ENCODE measurements at places on chromosomes 16 and 17.

DNA sequence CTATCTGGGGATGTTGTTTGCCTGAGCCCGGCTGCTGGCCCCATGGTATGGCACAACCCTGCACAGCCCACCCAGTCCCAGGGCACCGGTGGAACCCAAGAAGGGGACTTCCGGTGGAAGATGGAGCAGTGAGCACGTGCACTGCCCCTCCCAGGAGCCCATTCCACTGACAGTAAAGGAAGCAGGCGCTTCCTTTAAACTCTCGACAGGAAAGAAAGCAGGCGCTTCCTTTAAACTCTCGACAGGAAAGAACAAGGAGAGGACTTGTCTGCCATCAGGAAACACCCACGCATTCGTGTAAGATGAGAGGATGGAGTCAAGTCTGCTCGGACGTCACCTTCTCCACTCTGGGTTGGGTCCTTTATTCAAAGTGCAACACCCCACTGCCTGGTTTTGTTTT lies 53.7 kb downstream of the IL21R start:
- peak; percentile 26 for DNase-seq

DNA sequence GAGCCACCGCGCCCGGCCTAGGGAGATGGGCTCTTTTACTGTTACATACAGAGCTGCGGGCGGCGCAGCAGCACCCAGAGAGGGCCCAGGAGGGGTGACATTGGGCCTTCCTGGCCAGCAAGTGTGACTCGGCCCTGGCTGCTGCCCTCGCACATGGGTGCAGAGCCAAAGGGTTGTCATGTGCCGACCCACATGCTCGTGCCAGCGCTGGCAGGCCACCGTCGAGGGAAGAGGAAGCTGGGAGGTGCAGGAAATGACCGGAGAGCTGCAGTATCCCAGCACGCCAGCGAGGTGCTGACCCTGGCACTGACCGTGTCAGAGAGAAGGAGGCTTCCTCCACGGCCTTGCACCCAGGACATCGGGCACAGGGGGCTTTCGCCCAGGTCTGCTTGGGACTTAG lies 8.0 kb downstream of the ENDOV start:
- DNase-seq: no peak

- DNase-seq: no peak
These were observed 1084.9 kb upstream of the RBFOX1 start for GRCh38 chr16:6247775-6248174.

DNA sequence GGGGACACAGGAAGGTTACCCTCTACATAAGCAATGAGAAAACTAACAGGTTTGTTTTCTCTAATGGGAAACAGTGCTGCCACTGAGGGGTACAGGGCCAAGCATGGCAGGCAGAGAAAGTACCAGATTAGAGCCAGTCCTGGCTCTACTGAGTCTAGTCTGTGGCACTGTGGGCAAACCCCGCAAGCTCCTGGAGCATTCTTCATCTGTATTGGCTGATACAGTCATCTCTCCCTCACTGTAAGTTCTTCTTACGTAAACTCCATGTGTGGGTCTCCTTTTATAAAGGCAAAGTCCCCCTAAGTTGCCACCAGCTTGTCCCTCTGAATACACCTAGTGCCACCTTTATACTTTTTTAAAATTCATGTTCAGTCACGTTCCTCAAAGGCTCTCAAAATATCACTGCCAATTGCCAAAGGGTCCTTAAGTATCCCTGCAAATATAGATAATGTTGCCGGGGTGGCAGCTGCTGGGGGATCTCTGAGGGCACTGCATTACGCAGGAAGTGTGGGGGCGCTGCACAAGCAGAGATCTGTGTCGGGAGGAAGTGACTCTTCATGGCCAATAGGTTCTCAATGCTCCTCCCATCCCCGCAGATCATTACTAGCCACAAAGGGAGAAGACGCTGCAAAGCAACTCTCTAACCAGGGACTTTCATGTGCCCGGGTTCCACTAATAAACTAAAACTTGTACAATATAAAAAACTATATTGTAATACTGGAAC lies 18.8 kb downstream of the XPO6 start:
- peak; percentile 77 for DNase-seq

- no peak for DNase-seq
These were observed 84.0 kb upstream of the DNAH17 start for GRCh38 chr17:78661093-78661770.

DNA sequence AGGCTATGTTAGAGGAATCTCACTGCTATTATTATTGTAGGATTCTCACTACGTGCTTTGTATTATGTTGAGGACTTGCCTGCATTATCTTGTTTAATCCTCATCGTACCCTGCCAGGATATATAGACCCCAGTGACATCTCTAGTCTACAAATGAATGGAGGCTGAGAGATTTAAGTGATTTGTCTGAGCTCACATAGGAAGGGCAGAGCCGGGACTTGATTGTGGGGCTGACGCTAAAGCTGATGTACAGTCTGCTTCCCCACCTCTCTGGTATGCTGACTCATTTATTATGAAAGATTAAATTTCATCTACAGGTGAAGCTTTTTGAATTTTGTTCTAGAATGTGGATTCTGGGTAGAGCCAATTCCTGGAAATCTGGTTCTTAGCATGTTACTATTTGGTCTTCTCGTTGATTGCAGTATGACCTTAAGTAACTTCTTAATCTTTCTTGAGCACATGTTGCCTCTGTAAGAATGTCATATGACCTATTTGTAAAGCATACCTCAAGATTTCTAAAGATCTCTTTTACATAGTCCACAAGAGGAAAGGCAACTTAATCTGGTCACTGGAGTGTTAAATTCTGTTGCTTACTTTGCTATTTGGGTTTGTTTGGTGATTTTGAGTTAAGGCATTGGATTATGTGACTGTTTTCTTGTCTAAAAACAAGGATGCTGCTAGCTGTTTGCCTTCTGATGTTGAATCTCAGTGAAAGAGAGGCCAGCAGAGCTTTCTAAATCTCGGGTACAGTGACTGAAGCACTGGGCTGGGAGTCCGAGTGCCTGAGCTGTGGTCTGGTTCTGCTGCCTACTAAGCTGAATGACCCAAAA lies 12.4 kb downstream of the METTL9 start:
- no peak for DNase-seq

GRCh38 chr16:86994651-86995171 lies 322.5 kb downstream of the C16orf95 start:
- no peak for DNase-seq

DNA sequence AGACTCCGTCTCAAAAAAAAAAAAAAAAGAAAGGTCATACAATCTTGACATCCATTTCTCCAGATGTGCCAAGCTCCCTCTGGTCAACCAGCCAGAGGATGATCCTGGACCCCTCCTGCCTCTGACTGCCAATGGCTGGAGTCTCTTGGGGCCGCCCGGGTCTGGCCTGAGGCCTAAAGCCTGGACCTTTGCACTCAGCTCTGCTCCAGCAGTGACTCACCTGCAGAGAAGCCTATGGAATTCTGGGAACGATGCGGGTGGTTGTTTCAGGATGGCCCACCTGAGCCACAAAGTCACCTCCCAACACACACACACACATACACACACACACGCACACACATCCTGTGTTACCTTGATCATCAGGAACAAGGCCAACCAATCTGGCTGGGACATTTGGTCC lies 64.0 kb upstream of the DNAH17 start:
- DNase-seq: no peak

GRCh38 chr17:34389126-34389750 lies 26.2 kb upstream of the CCL1 start:
- DNase-seq: no peak

DNA sequence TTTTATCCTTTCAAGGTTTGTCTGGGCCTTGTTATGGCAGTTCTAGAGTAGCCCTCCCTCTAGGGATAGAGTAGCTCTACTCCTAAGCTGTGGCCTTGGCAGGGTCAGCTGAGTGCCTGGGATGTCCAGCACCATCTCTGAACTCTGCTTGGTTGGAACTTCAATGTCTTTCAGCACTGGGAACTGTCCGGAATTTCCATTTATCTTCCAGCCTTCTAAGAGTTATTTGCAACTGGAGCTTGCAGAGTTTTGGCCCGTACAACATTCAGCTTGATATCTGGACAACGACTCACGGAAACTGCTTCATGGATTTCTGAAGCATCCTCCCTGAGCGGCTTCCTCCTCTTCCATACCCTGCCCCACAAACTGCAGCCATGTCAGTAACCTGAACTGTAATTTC lies 22.9 kb downstream of the MMD start:
- DNase-seq: no peak

GRCh38 chr17:52233632-52234031 lies 75.1 kb upstream of the CA10 start:
- no peak for DNase-seq

DNA sequence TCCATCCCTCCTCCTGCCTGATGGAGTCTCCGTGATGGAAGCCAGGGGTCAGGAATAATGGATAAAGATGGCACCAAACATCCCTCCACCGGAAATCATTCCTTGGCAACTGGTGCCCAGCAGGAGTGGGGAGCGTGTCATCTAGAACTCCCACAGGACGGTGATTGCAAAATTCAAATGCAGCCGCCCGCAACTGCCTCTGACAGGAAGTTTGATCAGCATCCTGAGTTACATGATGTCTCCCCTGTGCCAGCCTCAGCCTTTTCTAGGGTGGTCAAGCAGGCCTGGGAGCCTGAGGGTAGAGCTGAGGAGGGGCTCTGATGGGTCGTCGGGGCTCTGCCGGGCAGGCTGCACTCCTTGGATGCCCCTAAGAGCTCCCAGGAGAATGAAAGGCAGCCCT lies 52.8 kb downstream of the GSG1L start:
- DNase-seq: no peak

DNA sequence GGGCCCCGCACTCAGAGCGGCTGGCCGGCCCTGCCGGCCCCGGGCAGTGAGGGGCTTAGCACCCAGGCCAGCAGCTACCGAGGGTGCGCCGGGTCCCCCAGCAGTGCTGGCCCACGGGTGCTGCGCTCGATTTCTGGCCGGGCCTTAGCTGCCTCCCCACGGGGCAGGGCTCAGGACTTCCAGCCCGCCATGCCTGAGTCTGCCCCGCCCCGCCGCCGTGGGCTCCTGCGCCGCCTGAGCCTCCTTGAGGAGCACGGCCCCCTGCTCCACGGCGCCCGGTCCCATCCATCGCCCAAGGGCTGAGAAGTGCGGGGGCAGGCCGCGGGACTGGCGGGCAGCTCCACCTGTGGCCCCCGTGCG lies 67.9 kb upstream of the AMZ2 start:
- DNase-seq: no peak

DNA sequence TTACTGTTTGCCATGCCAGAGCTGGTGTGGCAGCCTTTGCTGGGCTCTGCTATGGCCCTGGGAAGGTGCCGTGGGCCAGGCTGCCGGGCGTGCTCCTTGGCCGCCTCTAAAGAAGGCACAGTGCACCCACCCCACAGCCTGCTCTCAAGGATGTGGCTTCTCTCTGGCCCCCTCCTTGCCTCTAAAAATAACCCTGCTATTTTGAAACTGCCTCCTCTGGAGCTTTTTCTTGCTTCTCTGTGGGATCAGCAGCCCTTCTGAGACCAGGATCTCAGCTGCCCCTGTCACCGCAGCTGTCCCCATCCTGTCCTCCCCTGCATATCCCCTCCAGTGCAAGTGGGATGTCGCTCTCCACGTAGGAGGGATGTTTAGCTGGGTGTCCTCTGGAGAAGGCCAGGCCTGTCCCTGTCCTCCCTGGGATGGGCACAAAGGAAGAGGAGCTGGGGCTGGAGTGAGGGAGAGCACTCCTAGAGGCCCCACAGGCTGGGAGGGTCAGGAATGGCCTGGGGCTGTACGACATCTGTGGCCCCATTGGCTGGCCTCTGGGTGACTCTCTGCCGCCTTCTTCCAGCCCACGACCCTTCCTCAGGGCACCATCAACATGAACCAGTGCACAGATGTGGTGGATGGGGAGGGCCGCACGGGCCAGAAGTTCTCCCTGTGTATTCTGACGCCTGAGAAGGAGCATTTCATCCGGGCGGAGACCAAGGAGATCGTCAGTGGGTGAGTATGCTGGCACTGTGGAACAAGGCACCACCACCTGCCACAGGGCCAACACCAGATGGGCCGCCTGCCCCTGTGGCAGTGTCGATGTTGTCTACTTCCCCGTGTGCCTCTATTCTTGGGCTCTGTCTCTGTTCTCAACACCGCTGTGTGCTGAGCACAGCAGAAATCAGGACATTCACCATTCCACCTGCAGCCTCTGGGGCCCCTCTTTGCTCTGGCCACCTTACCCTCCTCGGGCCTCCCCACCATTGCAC lies 79.7 kb downstream of the PLD6 start:
- no peak for DNase-seq

- DNase-seq: no peak
These were observed 718 bp downstream of the NDUFAB1 start for GRCh38 chr16:23595246-23595950.

DNA sequence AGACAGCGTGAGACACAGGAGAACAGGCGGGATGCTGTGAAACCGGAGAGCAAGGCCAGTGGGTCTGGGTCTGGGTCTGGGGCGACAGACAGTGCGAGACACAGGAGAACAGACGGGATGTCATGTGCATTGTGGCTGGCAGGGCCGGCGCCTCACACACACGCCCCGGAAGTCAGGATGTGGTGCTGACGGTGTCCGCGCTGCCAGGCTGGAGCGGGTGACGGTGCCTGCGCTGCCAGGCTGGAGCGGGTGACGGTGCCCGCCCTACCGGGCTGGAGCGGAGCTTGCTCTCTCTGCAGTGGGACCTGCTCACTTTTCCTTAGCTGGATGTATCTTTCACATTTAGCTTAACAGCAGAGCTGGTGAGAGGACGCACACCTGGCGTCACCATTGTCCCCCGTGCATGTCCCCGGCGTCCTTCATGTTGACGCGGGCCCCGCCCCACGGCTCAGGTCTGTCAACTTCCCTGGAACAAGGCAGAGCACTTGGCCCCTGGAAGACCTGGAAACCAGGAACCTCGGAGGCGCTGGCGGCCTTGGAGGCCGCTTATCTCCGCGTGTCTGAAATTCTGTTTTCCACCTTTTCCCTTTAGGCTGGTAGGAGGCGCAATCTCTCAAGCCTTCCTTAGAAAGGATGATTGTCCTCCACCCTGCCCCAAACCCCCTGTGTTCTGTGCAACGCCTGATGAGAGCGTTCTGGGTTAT lies 43.0 kb upstream of the ZNF750 start:
- DNase-seq: peak; percentile 71

- no peak for DNase-seq
These were observed 36.9 kb upstream of the TANGO6 start for GRCh38 chr16:68806422-68806821.

- peak; percentile 51 for DNase-seq
These were observed 243.2 kb upstream of the GSE1 start for GRCh38 chr16:85369741-85370528.

DNA sequence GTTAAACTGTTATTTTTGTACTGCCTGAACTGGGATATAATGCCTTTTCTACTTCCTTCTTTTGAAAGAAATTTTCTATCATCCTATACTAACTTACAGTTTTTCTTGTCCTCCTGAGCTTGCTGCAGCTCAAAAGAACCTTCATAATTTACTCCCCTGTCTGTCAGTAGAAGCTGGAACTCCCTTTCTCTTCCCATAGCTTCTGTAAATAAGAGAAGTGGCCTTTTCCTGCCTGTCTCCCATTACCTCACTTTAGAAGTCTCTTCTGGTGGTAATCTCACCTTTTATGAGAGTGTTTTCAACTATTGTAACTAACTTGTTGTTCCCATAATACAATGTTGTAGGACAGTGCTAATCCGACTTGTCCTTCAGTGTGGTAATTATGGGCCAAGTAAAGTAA lies 246.7 kb upstream of the TBX2 start:
- no peak for DNase-seq

GRCh38 chr16:84042879-84043485 lies 387 bp upstream of the SLC38A8 start:
- no peak for DNase-seq
